ENCODE measurements at places on chromosomes 16 and 17.

- DNase-seq: no peak
These were observed 32.8 kb upstream of the METRNL start for GRCh38 chr17:83046448-83047181.

DNA sequence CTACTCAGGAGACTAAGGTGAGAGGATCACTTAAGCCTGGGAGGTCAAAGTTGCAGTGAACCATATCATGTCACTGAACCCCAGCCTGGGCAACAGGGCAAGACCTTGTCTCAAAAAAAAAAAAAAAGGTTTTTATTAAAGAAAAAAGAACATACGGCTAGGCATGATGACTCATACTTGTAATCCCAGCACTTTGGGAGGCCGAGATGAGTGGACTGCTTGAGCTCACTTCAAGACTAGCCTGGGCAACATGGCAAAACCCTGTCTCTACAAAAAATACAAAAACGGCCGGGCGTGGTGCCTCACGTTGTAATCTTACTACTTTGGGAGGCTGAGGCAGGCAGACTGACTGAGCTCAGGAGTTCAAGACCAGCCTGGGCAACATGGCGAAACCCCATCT, 38.4 kb downstream of the RANBP10 start:
- no peak for DNase-seq

GRCh38 chr16:67326115-67326471, 448 bp downstream of the KCTD19 start:
- no peak for DNase-seq

GRCh38 chr16:75218256-75219076, at the start of gene CTRB1:
TSS of gene CTRB1 (plus strand) at chr16:75218988. CDS start at chr16:75219008, 20 bp downstream.
- DNase-seq: no peak

- no peak for DNase-seq
These were observed 234.5 kb downstream of the NTN1 start for GRCh38 chr17:9255833-9256232.

DNA sequence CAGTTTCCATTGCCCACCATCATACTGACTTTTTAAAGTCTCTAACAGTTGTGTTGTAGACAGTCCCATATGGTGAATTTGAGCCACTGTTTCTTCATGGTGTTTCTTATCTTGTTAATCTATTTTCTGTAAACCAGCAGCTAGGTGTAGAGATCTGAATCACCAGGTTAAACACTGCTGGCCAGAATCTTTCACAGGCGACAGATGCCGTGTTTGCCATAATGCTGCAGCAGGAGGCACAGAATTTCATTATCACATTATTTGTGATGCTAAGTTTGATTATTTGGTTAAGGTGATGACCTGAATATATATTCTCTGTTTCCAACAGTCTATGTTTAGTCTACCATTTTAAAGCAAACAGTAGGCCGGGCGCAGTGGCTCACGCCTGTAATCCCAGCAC, 11.5 kb upstream of the CNGB1 start:
- no peak for DNase-seq

Data from muscle of arm (tissue), 14 donors.